Right lobe of liver (tissue), 6 donors: ENCODE measurements at places on chromosomes 3 and 15. TPM values are rescaled to one million over a fixed set of nuclear protein-coding genes. Genes with fewer than 3 reads are reported as not detected.

The PCLAF gene
- total RNA-seq: 1.6 TPM

The ADAMTS9 gene
- total RNA-seq: 6.0 TPM

The KLHL40 gene
- total RNA-seq: 0.68 TPM

The STARD5 gene
- total RNA-seq: 16.4 TPM

The DAZL gene
- total RNA-seq: not detected

The C3orf49 gene
- not detected for total RNA-seq

The SPESP1 gene
- 0.98 TPM for total RNA-seq

The NDN gene
- 3.4 TPM for total RNA-seq

The TIPARP gene
- 19.5 TPM for total RNA-seq

The NCEH1 gene
- 5.0 TPM for total RNA-seq

The IQCF5 gene
- total RNA-seq: not detected

The TNFSF10 gene
- 42.0 TPM for total RNA-seq

The PRTG gene
- 0.12 TPM for total RNA-seq

The P2RY13 gene
- 2.6 TPM for total RNA-seq

The ATP10A gene
- 0.43 TPM for total RNA-seq

The NEK10 gene
- 2.2 TPM for total RNA-seq

The C3orf18 gene
- 2.4 TPM for total RNA-seq
